ENCODE measurements at places on chromosomes 4 and X.

DNA sequence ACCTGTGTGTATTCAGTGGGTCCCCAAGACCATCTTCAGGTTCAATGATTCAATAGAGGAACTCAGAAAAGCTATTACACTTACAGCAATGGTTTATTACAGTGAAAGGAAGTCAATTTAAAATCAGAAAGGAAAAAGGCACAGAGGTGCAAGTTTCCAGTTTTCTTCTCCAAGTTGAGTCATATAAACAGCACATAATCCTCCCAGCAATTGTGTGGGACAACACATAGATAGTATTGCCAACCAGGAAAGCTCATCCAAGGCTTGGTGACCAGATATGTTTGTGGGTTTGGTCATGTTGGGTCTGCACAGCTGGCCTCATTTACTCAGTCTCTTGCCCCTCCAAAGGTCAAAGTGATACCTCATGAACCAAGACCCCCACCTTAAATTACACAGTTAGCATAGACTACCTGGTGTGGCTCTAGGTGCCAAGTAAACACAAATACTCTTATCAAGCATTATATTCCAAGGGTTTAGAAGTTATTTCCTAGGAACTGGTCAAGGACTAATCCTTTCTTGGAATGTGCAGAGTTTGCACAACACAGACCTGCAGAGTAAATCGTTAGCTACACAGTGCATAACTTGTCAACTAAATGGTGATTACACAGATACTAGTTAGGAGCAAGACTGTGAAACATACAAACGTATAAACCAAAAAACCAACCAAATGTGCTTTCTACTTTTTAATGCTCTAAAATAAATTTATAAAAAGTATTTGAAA, 777.3 kb downstream of the PCDH18 start:
- no peak for DNase-seq

GRCh38 chrX:16989750-16990149, 43.3 kb downstream of the REPS2 start:
- DNase-seq, result no peak

- no peak for DNase-seq
These were observed 25.4 kb downstream of the FGFBP1 start for GRCh38 chr4:15912961-15913630.

DNA sequence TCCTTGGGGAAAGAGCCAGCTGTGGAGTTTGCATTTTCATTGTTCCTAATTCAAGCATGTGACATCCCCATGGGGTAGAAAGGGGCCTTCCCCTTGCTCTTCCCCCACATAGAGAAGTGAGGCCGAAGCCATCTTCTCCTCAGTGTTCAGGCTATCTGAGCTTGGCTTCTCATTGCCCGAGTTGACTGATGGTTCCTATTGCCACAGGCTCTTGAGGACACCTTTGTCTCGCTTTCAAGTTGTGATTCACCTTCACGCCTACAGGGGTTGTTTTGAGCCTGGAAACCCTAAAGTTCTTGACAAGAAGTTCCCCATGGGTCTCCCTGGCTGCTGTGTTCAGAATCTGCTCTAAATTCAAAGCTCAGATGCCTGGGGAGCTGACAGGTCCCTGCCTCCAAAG, 25.0 kb downstream of the CCNQ start:
- DNase-seq, result peak; percentile 12

- no peak for DNase-seq
These were observed 18.3 kb downstream of the ZNF518B start for GRCh38 chr4:10438924-10439323.

- no peak for DNase-seq
These were observed 1875.0 kb upstream of the PCDH7 start for GRCh38 chr4:28845158-28845557.

DNA sequence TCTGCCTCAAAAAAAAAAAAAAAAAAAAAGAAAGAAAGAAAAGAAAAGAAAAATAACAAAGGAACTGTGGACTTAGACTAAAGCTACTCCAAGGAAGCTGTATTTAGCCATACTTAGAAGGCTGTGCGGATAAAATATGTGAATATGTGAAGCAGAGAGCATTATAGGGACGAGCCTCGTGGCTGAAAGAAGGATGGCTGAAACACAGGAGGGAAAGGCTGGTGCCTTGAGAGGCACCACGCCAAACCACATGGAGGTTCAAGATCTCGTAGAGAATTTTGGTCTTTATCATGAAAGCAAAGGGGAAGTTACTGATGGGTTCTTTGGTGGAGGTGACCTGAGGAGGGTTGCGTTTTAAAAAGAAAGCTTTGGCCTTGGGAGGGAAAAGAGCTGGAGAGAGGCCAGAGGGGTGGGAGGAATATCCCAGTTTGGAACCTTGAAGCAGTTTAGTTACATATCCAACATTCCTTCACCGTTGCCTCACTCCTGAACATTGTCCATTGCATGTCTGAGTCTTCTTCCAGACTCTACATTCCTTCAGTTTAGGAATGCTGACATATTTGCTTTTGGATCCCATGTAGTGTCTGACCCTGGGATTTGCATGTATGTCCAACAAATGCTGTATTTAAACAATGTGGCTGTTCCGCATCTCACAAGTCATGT, 82.5 kb downstream of the CPE start:
- DNase-seq, result no peak

DNA sequence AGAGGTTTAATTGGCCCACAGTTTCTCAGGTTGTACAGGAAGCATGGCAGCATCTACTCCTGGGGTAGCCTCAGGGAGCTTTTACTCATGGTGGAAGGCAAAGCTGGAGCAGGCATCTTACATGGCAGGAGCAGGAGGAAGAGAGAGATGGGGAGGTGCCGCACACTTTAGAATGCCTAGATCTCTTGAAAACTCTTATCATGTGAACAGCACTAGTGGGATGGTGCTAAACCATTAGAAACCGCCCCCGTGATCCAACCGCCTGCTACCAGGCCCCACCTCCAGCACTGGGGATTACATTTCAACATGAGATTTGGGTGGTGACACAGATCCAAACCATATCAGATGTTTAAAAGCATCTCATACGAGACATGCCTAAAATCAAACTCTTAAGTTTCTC, 41.6 kb upstream of the SCOC start:
- DNase-seq, result no peak

DNA sequence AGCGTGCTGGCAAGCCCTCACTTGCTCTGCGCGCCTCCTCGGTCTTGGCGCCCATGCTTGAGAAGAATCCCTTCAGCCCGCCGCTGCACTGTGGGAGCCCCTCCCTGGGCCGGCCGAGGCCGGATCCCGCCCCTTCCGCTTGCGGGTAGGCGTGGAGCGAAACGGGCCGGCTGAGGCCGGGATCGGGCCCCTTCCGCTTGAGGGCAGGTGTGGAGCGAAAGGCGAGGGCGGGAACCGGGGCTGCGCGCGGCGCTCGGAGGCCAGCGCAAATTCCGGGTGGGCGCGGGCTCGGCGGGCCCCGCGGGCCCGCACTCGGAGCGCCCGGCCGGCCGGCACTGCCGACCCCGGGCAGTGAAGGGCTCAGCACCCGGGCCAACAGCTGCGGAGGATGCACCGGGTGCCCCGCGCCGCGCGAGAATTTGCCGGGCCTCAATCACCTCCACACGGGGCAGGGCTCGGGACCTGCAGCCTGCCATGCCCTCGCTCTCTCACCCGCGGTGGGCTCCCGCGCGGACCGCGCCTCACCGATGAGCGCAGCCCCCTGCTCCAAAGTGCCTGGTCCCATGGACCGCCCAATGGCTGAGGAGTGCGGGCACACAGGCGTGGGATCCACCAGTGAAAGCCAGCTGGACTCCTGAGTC, 58.1 kb upstream of the GBA3 start:
- no peak for DNase-seq

GRCh38 chr4:11824566-11824965, 395.9 kb upstream of the HS3ST1 start:
- DNase-seq, result peak; percentile 65

GRCh38 chrX:41666251-41666650, 22.5 kb upstream of the GPR34 start:
- DNase-seq, result no peak

GRCh38 chr4:71185037-71185436, 153.8 kb upstream of the SLC4A4 start:
- DNase-seq, result no peak

DNA sequence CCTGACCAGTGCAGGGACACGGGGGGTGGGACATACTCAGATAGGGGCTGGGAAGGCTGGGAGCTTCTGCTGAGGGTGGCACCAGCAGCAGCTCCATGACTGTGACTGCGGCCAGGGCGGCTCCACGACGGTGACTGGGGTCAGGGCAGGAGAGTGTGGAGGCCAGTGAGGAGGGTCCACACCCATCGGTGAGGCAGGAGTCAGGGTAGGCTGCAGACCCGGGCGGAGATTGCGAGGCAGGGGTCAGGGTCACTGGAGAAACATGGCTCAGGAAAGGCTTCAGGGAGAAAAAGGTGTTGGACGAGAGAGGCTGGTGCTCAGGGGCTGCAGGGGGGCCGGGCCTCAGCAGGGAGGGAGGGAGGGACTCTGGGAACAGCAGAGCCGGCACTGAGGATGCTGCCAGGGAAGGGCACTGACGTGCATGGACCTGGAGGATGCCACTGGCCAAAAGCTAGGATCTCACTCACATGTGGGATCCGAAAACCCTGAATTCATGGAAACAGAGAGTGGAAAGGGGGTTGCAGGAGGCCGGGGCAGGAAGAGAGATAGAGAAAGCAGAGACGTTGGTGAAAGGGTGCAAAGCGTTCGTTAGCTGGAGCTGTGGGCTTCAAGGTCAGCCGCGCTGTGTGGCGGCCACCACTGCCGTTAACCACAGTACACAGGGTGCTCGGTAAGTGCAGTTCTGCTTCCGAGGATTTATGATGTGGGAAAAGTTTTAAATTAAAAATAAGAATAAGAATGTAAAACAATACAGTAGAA, 22.0 kb downstream of the ATP5ME start:
- DNase-seq, result no peak

DNA sequence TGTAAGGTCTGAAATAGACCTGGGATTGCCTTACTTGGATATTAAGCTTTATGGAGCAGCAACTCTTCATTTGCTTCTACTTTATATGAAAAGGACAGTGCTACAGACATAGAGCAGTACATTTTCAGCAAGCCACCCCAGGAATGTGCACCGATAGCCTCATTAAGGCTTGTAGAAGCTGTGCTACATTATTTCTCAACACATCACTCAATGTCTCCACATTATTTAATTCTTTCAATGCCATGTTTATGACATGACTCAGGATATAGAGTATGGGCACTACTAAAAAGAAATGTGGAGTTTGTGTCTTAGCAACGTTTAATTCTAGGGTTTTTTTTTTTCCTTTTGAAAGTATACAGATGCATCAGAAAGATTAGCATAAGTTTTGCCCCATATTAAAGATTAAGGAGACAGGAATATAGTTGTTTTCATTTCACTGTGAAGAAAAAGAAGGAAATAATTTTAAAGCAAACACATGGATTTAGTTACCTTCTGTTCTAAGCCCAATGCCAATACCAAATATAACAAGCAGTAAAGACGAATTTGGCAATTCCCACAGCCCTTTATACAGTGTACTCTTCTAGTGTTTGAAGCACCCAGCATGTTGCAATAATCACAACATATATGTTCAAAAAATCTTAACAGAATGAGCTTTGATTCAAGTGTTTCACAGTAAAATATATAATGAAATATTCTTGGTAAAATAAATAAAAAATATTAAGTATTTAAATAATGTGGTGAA, 2140.1 kb upstream of the AGA start:
- DNase-seq, result no peak

DNA sequence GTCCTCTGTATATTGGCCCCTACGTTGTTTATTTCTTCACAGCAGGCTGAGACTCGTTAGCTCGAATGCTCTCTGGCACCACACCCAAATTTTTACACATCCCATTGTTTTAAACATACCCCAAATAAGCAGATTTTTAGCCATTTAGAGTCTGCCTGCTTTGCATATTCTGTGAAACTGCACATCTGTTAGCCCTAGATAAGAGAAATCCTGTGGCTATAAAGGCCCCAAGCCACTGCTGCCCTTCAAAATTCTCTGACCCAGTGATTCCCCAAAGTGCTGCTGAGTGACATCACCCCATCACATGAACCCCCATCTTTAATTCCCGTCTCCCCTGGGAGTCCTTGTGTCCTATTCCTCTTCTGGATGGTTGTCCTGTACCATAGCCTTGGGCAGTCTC, 20.8 kb downstream of the TEX13C start:
- no peak for DNase-seq

- no peak for DNase-seq
These were observed 599.7 kb downstream of the ADGRL3 start for GRCh38 chr4:61799794-61800193.

DNA sequence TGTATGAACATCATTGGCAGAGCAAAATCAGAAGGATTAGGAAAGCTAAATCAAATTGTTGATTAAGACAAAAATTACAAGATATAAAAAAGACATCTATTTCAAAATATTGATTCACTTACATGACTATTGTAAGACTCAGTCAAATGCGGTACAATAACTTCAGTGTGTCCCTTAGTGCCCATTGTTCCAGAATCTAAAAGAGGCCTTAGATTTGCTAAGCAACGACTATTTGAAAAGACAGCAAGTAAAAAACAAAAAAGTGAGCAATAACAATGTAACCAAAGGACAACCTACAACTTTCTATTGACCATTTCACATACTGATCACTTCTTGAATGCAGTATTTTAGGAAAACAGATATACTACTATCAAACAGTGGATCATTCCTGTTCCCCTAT, 65.6 kb downstream of the UBA6 start:
- DNase-seq, result no peak

DNA sequence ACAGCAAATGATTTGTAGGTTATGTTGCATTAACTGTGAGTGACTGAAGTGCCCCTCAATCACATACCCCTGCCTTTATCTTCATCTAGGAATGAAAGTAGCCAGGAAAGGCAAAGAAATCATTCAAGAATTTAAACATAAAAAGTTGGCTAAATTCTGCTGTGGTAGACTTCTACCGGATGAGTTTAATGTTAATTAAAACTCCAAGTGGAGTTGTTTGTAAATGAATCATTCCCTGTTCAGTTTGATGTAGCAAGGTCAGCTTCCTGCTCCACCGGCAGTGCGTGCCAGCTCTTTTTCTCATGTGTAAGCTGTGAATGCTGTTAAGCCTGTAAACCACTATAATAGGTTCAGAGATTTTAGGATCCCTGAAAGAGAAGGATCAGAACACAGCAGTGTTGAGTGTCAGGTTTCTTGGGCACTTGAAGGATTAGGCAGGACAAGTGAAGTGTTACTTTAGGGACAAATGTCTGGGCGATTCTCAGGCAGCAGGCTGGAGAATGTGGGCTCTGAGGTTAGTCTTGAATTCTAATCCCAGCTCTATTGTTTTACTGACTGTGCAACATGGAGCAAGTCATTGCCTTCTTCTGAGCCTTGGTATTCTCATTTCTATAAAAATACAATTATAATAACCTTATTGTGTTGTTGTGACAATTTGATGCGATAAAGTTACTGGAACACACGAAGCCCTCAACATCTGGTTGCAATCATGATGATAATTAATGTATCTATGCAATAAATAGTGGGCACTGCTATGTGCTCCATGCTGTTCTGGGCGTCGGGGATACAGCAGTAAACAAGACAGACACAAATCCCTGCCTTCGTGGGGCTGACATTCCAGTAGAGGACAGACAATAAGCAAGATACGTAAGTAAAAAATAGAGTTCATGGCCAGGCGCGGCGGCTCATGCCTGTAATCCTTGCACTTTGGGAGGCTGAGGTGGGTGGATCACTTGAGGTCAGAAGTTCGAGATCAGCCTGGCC, 112.0 kb downstream of the SHROOM3 start:
- no peak for DNase-seq

GRCh38 chrX:21757960-21758359, at the start of gene SMPX:
Gene SMPX (minus strand): TSS chrX:21758116. CDS start chrX:21754290, 3,826 bp downstream.
- no peak for DNase-seq

- peak; percentile 62 for DNase-seq
These were observed 609 bp upstream of the SLC25A6 start for GRCh38 chrX:1392376-1393068.
